ENCODE measurements at places on chromosomes 7 and 10.

DNA sequence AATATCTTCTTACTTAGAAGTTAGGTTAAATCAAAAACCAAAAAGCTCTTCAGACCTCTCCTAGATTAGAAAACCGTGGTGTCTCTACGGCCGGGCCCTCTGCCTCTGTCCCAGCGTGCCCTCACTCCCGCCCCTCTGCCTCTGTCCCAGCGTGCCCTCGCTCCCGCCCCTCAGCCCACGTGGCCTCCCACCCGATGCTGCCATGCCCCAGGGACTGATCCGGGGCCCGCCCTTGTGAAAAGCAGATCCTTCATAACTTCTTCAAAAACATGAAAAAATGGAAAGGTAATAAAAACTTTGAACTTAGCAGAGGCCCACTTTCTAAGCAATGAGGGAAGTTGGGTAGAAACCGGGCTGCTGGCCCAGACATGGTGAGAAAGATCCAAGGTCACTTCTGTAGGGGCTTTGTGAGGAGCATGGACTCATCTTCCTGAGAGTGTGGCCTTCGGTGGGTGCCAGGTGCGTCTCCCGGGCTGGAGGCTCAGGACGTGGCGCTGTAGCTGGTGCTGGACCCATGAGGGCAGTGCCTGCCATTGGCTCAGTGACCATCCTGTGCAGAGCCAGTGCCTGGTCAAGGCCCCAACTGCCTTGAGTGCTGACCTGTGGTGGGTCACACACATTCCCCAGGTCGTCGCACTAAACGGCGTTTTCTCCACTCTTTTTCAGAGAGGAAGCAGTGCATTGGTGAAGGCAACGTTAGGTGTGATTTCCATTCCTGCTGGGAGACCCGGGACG lies 4.9 kb upstream of the DPYSL4 start:
- DNase-seq = no peak

DNA sequence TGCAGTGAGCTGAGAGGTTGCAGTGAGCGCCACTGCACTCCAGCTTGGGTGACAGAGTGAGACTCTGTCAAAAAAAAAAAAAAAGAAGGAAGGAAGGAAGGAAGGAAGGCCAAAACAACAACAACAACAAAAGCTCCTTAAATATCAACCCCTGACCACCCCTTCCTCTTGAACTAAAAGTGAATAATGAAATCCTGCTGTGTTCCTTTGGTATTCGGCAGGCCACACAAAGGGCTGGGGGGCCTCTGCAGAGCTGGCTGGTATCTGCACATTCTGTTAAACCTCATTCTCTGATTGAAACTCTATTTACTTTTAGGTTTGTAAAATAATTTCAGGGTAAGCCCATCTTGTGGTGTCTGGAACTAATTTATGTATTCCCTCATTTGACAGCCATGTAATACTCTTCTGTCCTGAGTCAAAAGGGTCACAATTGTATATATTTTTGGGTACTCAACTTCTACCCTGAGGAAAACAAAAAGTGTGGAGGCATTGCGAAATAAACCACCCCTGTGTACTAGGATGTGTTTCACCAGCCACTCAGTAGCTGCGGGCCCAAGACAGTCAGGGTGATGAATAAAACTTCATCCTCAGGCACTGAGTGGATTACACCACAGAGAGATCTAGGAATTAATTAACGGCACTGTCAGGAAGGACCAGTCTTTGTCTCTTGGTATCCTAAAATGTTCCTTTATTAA lies 446.4 kb upstream of the PFKP start:
- DNase-seq = no peak

DNA sequence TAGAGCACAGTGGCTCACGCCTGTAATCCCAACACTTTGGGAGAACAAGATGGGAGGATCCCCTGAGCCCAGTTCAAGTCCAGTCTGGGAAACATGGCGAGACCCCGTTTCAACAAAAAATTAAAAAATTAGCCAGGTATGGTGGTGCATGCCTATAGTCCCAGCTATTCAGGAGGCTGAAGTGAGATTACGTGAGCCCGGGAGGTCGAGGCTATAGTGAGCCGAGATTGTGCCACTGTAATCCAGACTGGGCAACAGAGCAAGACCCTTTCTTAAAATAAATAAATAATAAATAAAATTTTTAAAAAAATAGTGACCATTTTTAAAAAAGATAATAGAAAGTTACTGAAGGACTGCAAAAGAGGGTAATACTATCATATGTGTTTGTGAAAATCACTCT lies 28.8 kb downstream of the MTPAP start:
- DNase-seq = no peak

DNA sequence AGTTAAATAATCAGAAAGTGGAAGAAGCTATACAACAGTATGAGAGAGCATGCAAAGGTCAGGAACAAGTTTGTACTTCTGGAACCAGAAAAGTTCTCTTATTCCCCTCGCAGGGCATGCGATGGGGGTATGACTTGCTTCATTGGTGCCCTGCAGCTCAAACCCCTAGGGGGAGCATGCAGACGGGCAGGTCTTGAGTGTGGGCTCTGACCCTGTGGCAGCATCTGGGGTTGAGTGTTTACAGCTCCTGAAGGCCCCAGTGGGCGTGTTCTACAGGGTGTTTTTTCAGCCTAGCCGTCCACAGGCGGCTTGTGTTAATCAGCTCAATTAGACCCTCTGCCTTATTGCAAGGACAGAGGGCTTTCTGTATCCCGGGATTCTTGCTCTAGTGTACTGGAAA lies 44.5 kb downstream of the KIF20B start:
- DNase-seq = no peak

GRCh38 chr10:112565434-112566053 lies 118.5 kb downstream of the VTI1A start:
- DNase-seq = peak; percentile 80

GRCh38 chr10:43781480-43782361 lies 133.0 kb upstream of the ZNF32 start:
- no peak for DNase-seq

- no peak for DNase-seq
These were observed 168.4 kb upstream of the IMMP2L start for GRCh38 chr7:111730476-111731300.

GRCh38 chr7:23210506-23210905 lies 28.7 kb downstream of the NUP42 start:
- DNase-seq = no peak

All from kidney glomerular epithelial cell (primary cell).